Right atrium auricular region (tissue), 2 donors: ENCODE measurements at places on chromosomes 11 and 22.

GRCh38 chr11:59802639-59803176 is 7.9 kb downstream of the MRPL16 start:
- no peak for DNase-seq

DNA sequence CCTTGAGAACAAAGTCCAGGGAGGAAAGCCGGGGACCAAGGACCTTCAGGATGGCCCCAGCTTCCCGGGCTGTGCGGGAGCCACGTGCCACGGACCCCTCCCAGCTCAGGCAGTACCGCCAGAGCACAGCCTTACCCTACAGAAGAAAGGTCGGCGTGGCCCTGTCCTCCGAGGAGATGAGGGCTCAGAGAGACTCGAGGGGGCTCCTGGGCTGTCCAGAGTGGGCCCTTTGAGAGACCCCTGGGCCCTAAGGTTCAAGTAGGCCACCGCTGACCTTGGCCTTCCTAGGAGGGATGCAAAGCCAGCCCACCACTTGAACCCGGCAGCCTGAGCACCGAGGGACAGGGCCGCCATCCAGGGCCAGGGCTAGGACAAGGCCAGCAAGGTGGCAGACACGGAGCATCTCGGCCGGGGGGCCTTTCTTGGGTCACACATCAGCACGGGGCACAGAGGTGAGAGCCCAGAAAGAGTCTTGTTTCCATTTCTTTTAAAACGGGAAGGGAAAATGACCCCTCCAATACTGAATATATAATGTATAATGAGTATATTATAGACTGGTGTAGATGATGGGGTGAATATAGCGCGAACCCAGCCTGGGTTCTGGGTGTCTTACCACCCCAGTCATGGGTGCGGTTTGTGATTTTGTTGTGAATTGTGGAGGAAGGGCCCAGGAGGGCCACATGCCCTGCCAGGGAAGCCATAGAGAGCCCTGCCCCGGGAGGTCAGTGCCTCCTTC is 34.4 kb upstream of the PPARA start:
- DNase-seq: no peak

DNA sequence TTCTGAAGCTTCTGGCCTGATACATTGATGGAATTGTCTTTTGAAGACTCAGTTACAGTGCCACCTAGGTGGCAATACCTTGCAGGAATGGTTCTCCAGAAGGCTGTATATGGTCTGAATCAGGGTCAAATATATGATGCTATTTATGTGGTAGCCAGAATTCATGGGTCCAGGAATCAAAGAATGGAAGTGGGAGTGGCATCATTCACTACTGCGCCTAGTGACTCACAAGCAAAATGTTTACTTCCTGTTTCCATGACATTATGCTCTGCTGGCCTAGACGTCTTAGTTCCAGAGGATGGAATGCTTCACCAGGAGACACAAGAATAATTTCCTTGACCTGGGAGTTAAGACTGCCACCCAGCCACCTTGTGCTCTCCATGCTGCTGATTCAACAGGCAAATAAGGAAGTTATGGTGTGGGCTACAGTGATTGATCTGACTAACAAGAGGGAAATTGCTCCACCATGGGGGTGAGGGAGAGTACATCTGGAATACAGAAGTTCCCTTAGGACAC is 491.8 kb downstream of the ETS1 start:
- DNase-seq: no peak

GRCh38 chr11:65953471-65953870 is 8.1 kb upstream of the SART1 start:
- DNase-seq: no peak

- no peak for DNase-seq
Measured at GRCh38 chr11:832529-833113, at the start of gene CD151. TSS of gene CD151 (plus strand) at chr11:832952. CDS start at chr11:836070, 3,118 bp downstream.
